ENCODE measurements at places on chromosomes 12 and 14. TPM values are rescaled to one million over a fixed set of nuclear protein-coding genes. Genes with fewer than 3 reads are reported as not detected.

C12orf60 gene
- 3.3 TPM for total RNA-seq

GPR135 gene
- 0.74 TPM for total RNA-seq

SRRM4 gene
- not detected for total RNA-seq

CSRP2 gene
- total RNA-seq: 0.41 TPM

TAS2R8 gene
- not detected for total RNA-seq

Measured in activated CD4-positive, alpha-beta memory T cell treated with anti-CD3 and anti-CD28 coated beads for 36 hours (primary cell).